ENCODE measurements at places on chromosomes 7 and 10.
A peak's percentile ranks its signal among the peaks of the same experiment; 100 is the strongest.

GRCh38 chr10:15781381-15781960, 61.7 kb upstream of the ITGA8 start:
- DNase-seq: no peak

DNA sequence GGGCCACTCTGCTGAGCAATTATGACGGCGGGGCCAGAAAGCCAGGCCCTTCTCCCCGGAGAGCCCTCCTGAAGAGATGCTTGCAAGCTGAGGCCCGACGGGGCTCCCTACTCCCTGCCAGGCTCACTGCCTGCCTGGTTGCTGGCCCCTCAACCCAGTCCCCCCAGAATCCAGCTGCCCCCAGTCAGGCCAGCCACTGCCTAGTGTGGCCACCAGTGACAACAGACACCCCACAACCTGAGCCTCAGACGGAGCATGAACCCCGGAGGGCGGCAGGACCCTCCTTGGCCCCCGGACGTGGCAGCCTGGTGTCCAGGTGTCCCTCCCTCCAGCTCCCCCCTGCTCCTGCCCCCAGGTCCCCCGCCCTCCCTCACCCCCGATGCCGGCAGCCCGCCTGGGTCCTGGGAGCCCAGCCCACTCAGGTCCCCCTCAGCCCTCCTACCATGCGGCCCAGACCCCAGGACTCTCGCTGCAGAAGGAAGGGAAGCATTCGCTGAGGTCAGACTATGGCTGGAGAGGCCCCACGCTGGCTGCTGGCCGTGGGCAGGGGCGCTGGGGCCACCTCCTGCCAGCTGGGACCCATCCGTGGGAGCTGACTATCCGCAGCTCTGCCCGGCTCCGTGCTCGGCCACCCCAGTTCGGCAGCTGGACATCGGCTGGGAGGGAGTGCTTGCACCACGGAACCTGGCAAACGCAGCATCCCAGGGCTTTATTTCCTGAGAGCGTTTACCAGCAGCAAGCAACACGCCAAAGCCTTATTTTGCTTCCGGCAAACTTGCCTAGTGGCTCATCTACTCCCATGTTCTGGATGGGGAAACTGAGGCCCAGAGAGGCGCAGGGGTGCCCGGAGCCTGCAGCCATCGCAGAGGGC, 89.8 kb downstream of the UNCX start:
- no peak for DNase-seq

- no peak for DNase-seq
These were observed 10.6 kb upstream of the ENTPD7 start for GRCh38 chr10:99648717-99649116.

- no peak for DNase-seq
These were observed 220.6 kb downstream of the CCDC3 start for GRCh38 chr10:12780634-12781601.

DNA sequence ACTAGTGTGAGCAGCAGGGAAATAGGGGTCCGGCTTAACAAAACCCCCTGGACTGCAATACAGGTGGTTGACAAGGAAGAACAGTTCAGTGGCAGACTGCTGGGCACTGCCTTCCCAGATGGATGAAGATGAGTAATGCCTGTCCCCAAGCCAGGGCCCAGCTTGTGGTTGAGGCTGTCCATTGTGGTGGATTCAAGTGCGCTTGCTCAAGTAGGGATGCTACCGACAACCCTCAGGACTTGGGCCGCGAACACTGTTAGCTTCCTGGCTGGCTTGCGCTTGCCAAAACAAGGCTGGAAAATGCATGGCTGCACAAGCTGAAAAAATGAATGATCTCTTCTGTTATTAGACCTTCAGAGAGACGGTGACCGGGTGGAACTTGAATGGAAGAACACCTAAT, 116.1 kb upstream of the ACBD5 start:
- no peak for DNase-seq

GRCh38 chr7:132226046-132226956, 350.0 kb downstream of the PLXNA4 start:
- no peak for DNase-seq

DNA sequence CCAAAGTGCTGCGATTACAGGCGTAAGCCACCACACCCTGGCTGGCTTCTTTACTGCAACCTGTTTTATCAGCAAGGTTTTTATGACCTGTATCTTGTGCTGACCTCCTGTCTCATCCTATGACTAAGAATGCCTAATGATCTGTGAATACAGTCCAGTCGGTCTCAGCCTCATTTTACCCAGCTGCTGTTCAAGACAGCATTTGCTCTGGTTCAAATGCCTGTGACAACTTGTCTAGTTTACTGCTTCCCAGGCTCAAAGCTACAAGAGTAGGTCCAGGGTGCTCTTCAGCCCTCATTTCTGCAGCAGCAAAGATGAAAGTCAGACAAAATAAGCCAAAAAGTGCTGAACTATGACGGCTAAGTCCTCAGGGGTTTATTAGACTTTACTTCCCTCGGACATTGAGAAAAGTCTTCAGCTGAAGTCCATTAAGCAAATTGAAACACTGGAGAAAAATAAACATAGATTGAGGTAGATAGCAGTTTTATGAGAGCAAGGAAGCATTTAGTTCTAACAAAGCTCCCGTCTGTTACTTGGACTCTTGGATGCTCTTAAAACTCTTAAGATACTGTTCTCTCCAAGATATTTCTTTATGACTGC, 12.5 kb upstream of the LYZL1 start:
- DNase-seq: no peak

- DNase-seq: no peak
These were observed 118.7 kb upstream of the CDK6 start for GRCh38 chr7:92955081-92955480.

GRCh38 chr10:80211786-80212185, 6.4 kb upstream of the ANXA11 start:
- DNase-seq: no peak

DNA sequence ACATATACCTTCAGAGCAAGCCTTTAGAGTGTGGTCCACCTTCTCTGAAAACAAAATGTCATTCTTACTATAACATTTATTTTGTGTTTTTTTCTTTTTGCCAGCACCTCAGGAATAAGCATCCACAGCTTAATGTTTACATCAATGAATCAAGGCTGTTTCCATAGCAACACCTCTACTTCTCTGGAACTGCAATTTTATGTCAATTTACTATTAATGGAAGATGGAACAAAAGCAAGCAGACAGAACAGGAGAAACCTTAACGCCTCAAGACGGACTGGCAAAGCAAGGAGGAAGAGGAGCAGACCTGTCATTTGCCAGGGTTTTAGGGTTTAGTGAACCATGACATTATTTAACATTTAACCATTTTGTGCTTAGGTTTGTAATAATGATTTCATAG, 63.1 kb downstream of the PRR15 start:
- DNase-seq: no peak

DNA sequence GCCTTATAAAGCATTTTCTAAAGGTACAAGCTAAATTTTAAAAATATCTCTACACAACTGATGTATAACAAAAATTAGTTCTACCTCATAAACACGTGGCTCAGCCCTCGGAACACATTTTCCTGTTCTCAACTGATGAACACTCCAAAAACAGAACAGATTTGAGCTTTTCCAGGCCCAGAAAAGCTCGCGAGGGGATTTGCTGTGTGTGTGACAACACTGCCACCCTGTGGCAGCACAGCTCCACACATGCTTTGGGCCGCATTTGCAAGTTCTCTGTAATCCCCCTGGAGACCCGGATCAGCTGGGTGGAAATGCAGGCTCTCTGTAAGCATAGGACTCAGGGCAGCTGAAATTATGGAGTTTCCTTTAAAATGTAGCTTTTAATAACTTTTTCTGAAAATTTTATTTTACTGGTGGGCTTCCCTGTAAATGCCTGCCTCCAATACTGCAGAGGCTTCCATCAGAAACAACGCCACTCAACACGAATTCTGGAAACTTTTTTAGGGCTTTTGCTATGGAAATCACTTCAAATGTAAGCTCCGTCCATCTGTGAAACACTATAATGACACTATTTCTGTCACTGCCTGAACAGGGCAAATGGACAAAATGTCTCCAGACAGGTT, 155.5 kb downstream of the COBL start:
- DNase-seq: peak; percentile 42

GRCh38 chr10:26486990-26487850, 49.1 kb downstream of the APBB1IP start:
- DNase-seq: peak; percentile 42

GRCh38 chr7:33425929-33426678, 296.7 kb downstream of the BBS9 start:
- DNase-seq: no peak

DNA sequence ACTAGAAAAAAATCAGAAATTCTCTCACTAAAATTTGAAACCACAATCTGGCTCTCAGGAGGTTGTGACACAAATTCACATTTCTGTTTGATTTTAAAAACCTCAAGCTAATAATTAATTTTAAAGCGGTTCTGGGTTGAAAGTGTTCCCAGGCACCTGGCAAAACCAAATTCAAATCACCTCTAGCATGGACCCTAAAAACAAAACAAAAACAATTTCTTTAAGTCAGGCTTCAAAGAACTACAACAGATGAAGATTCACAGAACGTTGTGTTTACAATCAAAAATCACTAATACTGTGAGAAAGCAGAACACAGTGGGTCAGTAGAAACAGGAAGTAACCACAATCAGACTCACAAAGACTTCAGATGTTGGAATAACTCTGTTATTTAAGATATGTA, 7.2 kb upstream of the RELN start:
- no peak for DNase-seq

DNA sequence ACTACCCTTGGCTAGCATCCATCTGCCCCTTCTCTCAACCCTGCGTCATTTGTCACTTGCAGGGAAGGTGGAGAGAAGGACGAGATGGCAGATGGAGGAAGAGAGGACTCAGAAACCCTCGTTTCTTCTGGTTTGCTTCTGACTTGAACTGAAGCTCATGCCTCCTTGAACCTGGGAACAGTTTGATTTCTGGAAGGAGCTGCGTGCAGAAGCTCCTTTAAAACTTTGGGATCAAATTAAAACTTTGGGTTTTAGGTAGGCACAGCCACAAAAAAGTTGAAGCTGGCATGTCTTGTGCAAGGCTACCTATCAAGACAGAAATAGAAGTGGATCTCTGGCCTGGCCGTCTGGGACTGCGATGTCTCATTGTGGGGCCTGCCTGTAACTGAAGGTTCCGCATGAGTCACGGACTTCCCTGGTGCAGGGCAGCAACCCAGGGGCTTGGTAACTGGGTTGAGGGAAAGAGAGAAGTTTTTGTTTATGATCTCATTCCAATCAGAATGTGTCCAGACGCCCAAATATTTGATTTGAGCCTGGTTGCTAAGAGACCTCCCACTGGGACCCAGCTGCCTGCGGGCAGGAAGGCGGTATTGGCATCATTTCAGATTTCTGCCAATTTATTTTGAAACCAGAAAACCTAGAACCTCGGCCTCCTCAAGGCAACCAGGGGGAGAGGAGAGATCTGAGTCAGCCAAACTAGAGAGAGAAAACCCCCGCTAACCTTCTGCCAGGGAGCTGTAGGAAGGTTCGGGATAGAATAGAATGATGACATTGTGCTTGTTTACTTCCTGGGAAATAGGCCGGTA, 15.8 kb upstream of the CAMK1D start:
- DNase-seq: no peak

DNA sequence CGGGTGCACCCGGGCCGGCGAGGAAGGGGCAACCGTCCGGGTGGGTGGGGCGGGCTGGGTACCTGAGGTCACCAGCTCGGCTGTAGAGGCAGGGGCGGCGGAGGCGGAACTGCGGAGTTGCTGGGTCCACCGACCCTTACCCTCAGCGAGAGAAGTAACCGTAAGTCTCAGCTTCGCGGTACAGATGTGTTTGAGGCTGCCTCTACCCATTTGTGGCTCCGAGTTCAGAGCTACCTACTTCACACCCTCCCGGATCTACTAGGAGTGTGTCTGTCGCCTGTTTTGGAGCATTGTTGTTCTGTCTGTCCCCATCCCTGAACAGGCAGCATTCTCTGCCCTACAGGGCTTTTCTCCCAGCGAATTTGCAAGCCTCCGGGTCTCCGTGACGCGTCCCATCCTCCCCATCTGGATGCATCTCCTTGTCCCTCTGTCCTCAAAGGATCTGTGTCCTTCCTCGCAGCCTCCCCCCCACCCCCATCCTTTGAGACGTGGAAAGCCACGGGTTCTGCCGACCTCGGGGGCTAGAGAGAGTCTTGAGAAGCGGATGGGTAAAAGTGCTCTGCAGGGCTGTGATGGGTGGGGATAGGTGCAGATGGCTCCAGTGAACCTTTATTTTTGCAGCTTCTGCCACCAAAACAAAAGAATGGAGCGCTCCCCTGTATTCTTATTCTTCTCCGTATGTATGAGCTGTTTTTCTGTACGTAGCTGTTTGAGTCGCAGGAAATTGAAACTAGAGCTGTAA, 757 bp downstream of the ANKIB1 start:
- DNase-seq: peak; percentile 62

GRCh38 chr10:116840389-116841075, 8.8 kb upstream of the ENO4 start:
- DNase-seq: no peak

DNA sequence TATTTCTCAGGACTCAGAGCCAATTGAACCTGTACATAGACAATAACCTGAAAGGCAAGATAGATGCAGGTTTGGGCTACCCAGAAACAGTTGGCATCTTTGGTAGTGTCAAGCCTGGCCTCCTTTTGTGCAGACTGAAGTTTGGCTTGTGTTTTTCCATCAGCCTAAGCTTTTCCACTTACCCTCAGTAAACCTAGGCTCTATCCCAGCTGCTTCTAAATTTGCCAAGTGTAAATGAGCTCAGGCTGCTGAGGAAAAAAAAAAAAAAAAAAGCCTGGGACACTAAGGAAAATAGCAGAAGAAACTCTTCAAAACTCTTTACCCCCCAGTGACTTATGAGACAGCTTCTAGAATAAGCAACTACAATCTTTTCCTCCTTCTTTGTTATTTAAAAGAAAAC, 316.3 kb upstream of the SORCS1 start:
- DNase-seq: no peak

- no peak for DNase-seq
These were observed 238.5 kb upstream of the PITRM1 start for GRCh38 chr10:3411044-3411443.

GRCh38 chr7:90236721-90237289, 8.2 kb upstream of the CFAP69 start:
- no peak for DNase-seq

- no peak for DNase-seq
These were observed 146.3 kb downstream of the GPR85 start for GRCh38 chr7:112940314-112940732.

GRCh38 chr10:15123749-15124184, 26.6 kb downstream of the RPP38 start:
- no peak for DNase-seq

DNA sequence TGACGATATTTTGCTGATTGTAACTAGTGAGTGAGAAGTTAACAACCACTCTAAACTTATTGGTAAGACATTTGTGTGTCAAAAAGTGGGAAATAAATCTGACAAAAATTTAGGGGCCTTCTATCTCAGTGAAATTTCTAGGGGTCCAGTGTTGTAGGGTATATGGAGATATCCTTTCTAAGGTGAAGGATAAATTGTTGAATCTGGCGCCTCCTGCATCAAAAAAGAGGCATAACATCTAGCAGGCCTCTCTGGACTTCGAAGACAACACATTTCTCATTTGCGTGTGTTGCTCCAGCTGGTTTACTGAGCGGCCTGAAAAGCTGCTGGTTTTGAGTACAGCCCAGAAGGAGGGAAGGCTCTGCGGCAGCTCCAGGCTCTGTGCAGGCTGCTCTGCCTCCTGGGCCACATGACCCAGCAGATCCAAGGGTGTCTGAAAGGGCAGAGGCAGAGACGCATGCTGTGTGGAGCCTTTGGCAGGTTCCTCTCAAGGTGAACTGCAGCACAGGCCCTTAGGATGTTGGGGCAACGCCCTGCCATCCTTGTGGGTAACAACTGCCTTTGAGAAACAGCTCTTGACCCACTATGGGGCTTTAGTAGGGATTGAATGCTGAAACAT, 72.4 kb downstream of the LMBR1 start:
- DNase-seq: no peak

Data from CD8-positive, alpha-beta memory T cell (primary cell).